ENCODE measurements at places on chromosomes 16 and 17.
A peak's percentile ranks its signal among the peaks of the same experiment; 100 is the strongest.

- no peak for DNase-seq
Observed at GRCh38 chr16:11915114-11915643, 577 bp downstream of the GSPT1 start.

DNA sequence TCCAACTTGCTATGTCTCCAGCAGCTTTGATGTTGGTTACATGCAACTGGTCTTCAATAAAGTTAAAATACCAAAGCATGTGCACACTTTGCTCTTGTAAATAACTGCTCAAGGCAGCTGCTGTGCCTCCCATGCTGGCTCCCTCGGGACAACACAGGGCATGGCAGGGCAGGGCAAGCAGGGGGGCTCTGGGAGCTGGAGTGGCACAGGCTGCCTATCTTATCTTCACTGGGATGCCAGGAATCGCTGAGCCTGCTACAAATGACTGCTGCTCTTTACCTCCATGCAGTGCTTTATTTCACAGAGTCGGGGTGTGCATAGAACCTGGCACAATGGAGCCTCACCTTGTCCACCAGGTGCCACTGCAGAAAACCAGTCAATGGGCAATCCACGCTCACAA lies 21.8 kb downstream of the PEMT start:
- DNase-seq = no peak

DNA sequence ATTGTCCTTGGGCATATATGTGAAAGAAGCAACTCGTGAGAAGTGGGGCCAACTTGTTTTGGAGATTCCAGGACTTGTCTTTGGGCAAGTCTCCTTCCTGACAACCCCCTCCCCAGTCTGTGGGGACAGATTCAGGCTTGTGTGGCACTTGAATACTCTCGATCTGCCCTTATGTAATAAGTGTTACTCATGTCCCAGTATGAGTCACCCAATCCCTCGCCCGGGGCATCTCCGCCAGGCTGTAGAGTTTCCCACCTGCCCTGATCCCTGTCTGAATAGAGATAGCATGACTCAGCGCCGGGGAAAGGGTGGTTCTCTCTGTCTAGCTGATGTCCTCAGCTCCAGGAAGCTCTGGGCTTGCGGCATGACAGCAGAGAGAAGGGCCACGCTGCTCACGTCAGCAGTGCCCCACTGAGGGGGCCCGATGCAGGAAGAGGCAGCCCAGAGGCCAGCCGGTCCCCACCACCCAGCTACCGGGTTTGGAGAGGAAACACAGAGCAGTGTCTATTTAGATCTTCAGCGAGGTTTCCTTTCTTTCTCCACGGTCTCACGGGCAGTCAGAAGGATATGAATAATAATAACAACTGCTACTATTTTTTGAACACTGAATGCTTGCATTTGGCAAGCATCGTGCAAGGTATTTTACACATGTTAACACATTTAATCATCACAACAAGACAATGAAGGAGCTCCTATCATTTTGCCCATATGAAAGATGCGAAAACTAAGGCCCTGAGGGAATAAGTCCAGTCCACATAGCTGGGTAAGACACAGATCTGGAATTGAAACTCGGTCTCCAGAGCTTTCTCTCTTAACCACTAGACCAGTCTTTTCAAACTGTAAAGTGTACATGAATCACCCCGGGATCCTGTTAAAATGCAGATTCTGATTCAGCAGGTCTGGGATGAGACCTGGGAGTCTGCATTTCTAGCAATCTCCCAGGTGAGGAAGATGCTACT lies 426.7 kb upstream of the MAF start:
- DNase-seq = peak; percentile 33

- DNase-seq = no peak
Observed at GRCh38 chr16:83125999-83126568, 499.3 kb downstream of the CDH13 start.

DNA sequence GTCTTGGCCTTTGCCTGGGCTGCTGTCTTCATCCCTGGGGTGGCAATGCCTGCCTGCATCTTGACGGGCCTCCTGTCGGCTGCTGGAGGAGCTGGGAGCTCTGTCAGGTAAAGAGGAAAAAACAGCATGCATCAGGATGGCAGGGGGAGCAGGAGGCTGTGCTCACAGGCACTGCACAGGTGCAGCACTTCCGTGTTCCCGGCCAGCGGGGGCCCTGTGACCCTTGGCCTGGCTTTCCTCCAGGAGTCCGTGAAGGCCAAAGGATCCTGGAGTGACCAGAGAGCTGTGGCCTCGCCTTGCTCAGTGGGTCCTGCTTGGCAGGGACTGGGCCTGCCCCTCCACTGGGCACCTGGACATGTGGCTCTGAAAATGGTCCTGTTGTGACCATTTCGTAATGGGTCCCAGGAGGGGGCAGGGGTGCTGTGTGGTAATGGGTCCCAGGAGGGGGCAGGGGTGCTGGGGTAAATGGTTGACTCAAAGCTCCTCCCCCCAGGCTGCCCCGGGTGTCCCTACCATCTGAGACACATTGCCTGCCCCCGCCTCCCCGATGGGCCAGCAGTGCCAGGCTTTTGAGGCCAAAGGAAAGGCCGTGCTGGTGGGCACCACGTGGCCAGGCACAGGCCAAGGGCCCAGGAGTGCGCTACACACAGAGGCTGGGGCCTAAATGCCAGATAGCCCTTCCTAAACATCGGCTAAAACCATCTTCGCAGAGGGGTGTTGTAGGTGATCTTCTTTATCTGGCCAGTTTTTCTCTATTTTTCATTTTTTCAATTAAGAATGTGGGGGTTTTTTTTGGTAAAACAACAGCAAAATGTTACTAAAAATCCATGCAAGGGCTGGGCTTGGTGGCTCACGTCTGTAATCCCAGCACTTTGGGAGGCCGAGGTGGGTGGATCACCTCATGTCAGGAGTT lies 4.0 kb upstream of the FASN start:
- no peak for DNase-seq

GRCh38 chr17:2853283-2854142 lies 57.3 kb downstream of the RAP1GAP2 start:
- DNase-seq = peak; percentile 52

- DNase-seq = no peak
Observed at GRCh38 chr17:71809537-71809936, 311.3 kb upstream of the SOX9 start.

GRCh38 chr16:69839240-69839688 lies 77.1 kb downstream of the WWP2 start:
- DNase-seq = no peak

- peak; percentile 50 for DNase-seq
Observed at GRCh38 chr17:46020023-46020761, 21.1 kb downstream of the STH start.
